ENCODE measurements at places on chromosomes 3 and 15.

DNA sequence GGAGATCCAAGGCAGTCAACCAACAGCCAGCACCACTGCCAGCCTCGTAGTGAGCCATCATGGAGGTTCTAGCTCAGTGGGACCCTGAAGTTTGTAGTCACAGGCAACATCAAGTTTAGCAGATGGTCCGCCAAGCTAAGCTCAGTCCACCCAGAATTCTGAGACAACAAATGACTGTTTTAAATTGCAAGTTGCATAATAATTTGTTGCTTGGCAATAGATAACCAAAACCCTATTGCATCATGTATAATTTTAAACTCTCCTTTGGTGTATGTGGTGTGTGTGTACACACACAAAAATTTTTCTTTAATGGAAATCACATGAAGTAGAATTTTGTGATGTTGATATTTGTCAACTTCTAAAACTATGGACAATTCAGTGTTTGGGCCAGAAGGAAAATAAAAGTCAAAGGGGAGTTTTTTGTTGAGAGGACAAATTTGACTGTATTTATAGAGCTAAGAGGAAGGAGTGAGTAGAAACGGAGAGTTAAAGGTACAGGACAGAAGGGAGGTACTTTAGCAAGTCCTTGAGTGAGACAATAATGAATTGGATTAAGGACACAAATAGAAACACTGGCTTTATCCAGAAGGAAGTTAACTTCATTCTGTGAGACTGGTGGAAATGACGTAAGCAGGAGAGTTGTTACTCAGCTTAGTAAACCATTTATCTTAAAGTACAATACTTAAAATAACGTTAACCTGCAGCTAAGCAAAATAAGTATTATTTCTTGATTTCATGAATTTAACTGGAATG is 83.6 kb downstream of the NCEH1 start:
- peak; percentile 26 for DNase-seq

GRCh38 chr15:81126892-81127291 is 7.2 kb upstream of the CFAP161 start:
- no peak for DNase-seq

- peak; percentile 90 for DNase-seq
Observed at GRCh38 chr15:57218826-57219576, 157.3 kb upstream of the CGNL1 start.

GRCh38 chr15:34799149-34800101 is 4.1 kb upstream of the ACTC1 start:
- no peak for DNase-seq

- peak; percentile 62 for DNase-seq
Observed at GRCh38 chr15:34818526-34818925, 23.2 kb upstream of the ACTC1 start.

GRCh38 chr3:52688266-52688665 is 2.4 kb downstream of the GNL3 start:
- no peak for DNase-seq

DNA sequence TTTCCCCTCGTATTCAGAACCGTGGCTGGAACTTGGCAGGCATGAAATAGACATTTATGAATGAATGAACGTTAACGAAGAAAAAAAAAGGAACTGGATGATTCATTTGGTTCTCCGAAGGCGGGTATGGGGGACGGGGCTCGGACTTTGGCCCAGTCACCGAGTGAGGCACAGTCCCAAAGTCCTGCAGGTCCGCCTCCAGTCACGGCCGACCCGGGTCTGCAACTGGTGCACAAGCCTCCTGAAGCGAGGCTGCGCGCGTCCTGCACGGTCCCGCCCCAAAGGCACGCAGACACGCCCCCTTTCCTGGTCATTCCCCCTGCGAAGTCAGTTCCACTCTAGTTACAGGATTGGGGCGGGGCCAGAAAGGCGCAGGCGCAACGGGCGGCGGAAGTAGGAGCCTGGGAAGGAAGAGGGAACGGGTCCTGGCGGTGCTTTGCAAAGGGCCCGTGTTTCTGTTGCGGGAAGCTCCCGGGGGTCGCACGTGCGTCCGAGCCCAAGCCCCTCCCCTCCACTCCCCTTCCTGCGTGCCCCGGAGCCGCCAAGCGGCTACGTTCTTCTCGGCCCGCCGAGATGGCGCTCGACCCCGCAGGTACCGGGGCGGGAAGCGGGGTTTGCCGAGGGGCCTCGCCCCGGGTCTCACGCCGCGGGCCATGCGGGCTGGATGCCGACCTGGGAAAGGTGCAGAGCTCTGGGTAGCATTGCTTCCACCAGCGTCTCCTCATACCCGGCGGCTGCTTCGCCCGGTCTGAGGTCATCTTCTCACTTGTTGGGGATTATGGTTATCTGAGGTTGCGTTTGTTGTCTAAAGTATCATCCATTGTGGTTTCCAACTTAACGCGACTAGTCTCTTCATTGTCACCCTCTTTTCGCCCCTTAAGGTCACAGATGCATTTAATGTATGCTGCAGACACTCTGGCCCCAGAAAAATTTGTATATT is at the start of gene CMC1:
CMC1 (plus strand) TSS at position 399 of the 940 bp plus-strand sequence; CDS start at position 574, 175 bp downstream.
- peak; percentile 96 for DNase-seq

DNA sequence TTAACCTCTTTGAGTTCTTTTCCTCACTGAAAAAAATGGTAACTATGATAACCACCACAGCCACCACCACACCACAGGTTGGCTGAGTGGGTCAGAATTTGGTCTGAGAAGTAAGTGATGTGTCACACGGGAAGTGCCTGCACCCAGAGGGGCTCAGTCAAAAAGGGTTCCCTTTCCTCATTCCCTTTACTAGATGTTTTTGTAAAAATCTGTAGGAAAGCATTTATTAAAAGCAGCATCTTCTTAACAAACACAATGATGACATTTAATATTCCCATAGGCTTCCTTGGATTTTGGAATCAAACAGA is 23.2 kb downstream of the CFAP92 start:
- no peak for DNase-seq

DNA sequence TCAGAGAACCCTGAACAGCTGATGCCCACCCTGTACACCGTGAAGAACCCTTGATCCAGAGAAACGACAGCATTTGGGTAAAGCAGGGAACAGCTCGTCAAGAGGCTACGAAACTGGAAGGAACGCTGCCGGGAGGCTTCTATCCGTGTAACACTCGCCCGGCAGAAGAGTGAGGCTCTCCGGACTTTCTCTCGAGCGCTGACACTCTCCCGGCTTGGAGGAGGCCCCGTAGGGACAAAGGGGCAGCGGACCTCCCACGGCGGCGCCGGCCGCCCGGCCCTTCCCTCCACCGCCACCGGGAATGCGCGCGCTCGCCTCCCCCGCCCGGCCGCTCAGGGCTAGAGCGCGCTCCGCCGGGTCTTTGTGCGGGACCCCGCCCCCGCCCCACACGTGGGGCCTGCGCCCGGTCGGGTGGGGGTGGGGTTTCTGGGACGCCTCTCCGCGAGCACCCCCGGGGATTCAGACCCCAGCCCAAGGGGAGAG is 1.7 kb downstream of the HYAL2 start:
- DNase-seq = peak; percentile 70

Data from ELR (cell line).